Astrocyte of the cerebellum (primary cell): ENCODE measurements at places on chromosomes 12 and 14.

DNA sequence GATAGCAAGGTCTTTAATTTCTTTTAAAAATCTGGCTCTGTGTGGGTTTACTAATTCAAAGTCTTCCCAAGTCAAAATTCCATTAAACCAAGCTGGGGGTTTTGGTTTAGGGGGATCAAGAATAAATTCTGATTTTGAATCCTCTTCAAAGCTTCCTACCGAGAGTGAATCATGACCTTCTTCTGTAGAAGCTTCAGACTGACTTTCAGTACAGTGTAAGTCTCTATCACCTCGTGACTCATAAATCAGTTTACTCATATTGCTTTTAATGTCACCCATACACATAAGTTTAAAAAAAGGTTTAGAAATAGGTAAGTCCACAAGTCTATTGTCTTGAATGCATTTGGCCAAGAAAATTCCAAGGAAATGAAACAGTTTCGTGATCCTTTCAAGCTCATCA, 80.6 kb upstream of the STRN3 start:
- no peak for DNase-seq

GRCh38 chr12:108792361-108793292, 61.3 kb upstream of the CORO1C start:
- DNase-seq, result no peak

GRCh38 chr12:38156497-38157245, 159.9 kb upstream of the ALG10B start:
- no peak for DNase-seq

DNA sequence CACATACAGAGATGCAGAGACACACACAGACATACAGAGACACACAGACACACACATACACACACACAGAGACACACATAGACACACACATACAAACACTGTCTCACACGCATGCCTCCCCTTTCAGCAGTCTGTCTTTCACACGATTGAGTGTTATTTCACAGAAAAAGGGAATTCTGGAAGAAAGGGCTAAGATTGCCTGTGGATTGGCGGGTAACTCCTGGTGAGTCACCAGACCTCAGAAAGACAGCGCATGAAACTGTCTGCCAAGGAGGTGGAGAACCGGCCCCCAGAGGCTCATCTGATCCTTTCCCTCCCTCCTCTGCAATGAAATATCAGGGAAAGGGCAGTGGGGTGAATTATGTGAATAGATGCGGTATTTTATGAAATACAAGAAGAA, 127.2 kb upstream of the GSC start:
- DNase-seq, result peak; percentile 4

- DNase-seq, result no peak
Observed at GRCh38 chr12:68733661-68734071, 12.3 kb upstream of the SLC35E3 start.

DNA sequence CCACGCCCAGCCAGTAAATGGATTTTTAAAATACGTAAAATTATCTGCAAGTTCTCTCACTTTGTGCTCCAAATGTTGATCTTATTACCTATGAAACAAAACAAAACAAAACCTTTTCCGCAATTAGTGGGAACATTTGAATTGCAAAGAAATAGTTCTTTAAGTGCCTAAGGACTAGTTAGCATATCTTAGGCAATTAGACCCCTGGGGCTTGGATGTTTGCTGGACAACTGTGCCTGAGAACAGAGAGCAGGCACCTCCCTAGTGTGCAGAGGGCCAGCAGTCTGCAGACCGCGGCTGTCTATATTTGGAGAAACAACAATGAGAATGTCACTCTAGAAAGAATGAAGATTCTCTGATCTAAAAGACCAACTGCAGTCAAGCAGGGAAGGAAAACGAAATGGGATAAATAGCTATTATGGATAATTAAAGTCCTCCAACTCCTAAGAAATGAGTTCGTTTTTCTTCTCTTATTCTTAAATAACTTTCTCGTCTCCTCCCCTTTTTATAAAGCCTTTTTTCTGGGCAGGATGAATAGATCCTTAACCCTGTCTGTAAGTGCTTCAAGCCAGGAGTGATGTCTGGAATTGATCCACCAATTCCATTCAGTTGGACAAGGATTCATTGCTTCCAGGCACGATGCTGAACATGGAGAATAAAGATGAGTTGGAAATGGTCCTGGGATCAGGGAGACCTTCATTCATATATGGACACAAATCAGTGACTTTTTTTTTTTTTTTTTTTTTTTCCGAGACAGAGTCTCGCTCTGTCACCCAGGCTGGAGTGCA, 16.2 kb downstream of the SLC17A8 start:
- peak; percentile 2 for DNase-seq

DNA sequence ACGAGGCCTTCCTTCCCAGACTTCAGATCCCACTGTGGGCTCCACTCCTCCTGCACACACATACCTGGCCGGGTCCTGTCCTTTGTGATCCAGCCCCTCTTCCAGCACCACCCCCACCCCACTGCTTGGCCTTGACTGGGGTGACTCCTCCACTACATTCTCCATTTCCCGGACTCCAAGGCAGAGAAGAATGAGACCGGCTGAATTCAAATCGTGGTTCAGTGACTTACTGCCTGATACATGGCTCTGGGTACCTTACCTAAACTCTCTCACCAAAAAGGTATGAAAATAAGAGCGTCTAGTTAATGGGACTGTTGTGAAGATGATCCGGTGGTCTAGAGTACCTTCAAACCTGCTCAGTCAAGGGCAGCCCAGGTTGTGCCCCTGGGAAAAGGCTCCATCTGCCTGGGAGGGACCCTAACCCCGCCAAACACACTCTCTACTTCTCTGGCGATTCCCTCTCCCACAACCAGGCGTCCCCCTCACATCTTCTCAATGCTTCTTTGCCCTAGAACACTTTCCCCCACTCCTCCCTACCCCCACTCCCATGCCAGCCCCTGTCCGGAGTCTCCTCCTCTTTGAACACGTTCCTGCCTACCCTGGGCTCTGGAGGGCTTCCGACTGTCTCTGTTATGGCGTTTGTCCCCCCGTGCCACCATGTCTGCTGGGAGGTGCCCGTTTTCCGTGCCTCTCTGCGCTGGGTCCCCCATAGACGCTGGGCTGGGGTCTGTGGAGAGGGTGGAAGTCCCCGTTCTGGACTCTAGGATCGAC, 1.5 kb upstream of the ZBTB42 start:
- DNase-seq, result no peak

DNA sequence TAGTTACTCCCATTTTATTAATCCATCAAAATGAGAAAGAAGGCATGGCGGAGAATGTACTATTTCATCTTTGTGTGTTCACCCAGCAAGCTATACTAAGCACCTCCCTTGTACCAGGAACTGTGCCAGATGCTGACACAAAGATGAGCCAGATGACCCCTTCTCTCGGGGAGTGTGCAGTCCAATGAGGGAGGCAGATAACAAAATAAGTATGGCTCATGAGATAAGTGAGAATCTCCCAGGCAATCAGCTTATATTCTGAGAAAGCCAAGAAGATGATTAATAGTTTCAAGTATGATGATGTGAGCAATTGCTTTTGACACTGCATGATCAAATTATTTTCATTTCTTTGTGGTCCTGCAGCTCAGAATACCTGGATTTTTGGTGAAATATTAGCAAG, 1.3 kb upstream of the TMEM233 start:
- no peak for DNase-seq

GRCh38 chr12:111193496-111193895, 175.4 kb downstream of the PHETA1 start:
- no peak for DNase-seq

DNA sequence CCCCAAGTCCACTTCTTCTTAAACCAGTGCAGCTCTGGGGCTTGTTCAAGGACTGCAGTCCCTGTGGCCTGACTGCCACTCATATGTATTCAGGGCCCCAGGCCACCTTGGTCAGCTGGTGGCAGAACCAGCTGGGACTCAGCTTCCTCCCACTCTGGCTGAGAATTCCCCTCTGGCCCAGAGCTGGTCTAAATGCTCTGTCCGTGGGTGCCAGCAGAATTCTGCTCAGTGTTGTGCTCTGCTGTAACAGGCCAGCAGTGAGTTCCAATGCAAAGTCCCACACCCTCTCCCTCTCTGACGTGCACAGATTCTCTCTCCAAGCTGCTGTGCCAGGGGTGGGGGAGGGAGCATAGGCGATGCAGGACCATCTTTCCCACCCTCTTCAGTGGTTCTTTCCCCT, 210.4 kb upstream of the RGS6 start:
- no peak for DNase-seq

- DNase-seq, result no peak
Observed at GRCh38 chr14:95831041-95831440, 45.6 kb upstream of the TUNAR start.

- no peak for DNase-seq
Observed at GRCh38 chr12:40635141-40635731, 57.0 kb upstream of the CNTN1 start.

GRCh38 chr12:80749456-80749855, 32.7 kb downstream of the MYF5 start:
- DNase-seq, result no peak

DNA sequence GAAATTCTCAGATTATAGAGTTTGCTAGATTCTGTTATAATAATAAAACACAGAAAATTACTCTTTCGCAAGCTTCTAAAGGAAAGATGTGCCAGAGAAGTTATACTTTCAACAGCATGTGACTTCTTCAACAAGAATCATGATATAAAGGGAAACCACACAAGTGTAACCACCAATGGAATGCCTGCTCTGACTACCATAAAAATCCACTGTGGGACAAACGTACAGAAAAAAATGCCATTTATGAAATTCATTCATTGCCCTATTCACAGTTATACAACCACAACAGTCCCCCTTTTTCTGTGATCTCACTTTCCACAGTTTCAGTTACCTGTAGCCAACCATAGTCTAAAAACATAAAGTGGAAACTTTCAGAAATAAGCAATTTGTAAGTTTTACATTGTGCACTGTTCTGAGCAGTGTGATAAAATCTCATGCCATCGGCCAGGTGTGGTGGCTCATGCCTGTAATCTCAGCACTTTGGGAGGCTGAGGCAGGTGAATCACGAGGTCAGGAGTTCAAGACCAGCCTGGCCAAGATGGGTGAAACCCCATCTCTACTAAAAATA, 3.2 kb downstream of the CATSPERB start:
- DNase-seq, result no peak

GRCh38 chr12:65643171-65643570, 181.1 kb upstream of the HMGA2 start:
- no peak for DNase-seq

DNA sequence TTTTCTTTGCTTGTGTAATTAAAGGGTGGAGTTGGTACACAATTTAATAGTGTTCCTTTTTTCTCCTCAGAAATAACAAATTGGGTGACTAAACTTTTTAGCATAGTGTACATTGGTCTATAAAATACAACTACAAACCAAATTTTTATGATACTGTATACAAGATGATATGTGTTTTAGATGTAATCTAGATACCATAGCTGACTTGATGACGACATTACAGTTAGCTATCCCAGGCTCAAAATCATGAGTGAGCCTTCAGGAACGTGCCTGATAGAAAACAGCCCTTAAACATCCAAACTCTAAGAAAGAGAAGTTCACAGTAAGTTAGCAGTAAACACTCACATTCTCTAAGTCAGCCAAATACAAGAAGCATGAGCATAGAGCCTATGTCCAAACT, 99.0 kb upstream of the SSTR1 start:
- DNase-seq, result no peak

- no peak for DNase-seq
Observed at GRCh38 chr14:22282949-22283348, 306.1 kb downstream of the DAD1 start.

GRCh38 chr12:53224061-53224896, 7.7 kb downstream of the RARG start:
- no peak for DNase-seq

GRCh38 chr12:113439606-113440030, 17.4 kb downstream of the SDSL start:
- no peak for DNase-seq

DNA sequence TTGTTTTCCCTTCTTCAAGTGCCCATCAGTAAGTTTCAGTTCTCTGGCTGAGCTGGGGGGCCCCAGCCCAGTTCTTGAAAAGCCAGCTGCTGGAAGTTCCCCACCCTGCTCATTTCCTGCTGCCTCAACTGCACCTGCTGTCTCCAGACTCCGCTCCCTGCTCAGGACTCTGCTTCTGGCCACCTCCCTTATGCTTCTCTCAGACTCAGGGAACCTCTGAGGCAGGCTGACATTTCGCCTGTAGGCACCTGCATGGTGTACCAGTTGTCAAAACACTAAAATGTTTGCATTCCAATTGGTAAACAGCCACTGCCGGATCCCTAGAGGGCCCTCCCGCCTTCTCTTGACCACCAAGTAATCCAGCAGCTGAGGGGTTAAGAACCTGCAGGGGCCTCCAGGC, 136.5 kb upstream of the VRK1 start:
- no peak for DNase-seq

GRCh38 chr12:30970559-30971197, 44.1 kb downstream of the TSPAN11 start:
- no peak for DNase-seq

DNA sequence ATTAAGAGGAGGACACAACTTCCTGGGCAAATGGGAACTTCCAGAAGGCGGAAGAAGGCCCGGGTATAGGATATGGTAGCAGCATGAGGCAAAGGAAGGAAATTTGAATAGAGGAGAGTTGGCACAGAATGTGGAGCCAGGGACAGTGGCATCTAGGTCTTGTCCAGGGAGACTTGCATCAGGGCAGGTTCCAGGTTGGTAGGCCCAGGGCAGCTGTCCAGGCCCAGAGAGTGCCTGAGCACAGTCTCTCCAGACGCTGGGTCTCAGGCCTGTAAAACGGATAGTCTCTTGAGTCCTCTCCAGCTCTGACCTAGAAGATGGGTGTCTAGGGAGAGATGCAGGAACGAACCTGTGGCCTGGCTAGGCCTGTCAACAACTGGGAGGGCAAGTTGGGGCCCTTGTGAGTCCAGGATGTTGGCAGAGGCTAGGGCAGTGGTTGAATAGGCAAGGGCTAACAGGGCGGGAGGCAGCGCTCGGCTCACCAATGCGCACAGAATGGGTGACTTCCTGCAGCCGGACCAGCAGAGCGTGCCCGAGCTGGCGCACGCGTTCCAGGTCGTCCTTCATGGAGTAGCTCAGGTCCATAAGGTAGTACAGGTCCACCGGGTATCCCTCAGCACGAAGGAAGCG, 9.9 kb downstream of the ITGB7 start:
- no peak for DNase-seq

DNA sequence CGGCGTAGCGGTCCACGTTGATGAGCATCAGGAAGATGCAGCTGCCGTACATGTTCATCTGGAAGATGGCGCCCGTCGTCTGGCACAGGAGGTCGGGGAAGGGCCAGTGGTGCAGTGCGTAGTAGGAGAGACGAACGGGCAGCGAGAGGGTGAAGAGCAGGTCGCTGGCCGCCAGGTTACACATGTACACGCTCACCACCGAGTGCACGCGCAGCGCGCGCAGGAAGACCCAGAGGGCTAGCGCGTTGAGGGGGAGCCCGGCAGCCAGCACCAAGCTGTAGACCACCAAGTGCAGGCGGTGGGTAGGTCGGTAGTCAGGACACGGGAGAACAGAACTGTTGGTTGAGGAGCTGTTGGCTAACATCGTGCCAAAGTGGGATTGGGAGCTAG, 13.7 kb upstream of the CHD4 start:
- DNase-seq, result no peak

GRCh38 chr14:94768521-94769390, 1.2 kb downstream of the GSC start:
- DNase-seq, result no peak

GRCh38 chr12:75721796-75722195, 210.4 kb upstream of the KRR1 start:
- DNase-seq, result no peak
